ENCODE measurements at places on chromosomes 12 and 14. TPM values are rescaled to one million over a fixed set of nuclear protein-coding genes. Genes with fewer than 3 reads are reported as not detected.

Gene PRIMA1
- total RNA-seq = 9.8 TPM

Gene STX2
- 5.3 TPM for total RNA-seq

Gene GARIN6
- total RNA-seq = not detected

Gene RIC8B
- total RNA-seq = 9.2 TPM

Gene TAS2R7
- total RNA-seq = not detected

Gene NKX2-1
- not detected for total RNA-seq

DNA sequence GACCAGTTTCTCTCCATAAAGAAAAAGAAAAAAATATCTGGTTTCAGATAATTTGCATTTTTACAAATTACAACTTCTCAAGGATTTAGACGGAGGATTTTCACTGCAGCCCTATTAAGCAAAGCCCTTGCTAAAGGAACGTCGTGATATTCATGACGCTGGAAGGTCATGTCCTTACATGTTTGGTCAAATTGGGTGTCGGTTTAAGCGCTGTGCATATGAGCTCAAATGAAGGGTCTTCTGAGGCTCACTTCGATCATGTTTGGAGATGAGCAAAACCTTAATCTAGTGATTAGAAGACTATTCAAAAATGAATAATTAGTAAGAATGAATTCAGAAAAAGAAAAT, 67.3 kb upstream of the USP15 start:
- no peak overlapping the region for H3K4me3 ChIP-seq
- no peaks in the 10 kb centered on the region for H3K36me3 ChIP-seq
- H3K4me1 ChIP-seq = no peaks in the 10 kb centered on the region
- H3K27me3 ChIP-seq = peaks cover 17% of the 10 kb centered on the region

GRCh38 chr12:67452119-67452805, 183.1 kb downstream of the CAND1 start:
- no peak overlapping the region for H3K27ac ChIP-seq
- H3K27me3 ChIP-seq = no peaks in the 10 kb centered on the region
- DNase-seq = no peak
- H3K4me1 ChIP-seq = no peaks in the 10 kb centered on the region
- H3K4me3 ChIP-seq = no peak overlapping the region
- H3K36me3 ChIP-seq = no peaks in the 10 kb centered on the region

DNA sequence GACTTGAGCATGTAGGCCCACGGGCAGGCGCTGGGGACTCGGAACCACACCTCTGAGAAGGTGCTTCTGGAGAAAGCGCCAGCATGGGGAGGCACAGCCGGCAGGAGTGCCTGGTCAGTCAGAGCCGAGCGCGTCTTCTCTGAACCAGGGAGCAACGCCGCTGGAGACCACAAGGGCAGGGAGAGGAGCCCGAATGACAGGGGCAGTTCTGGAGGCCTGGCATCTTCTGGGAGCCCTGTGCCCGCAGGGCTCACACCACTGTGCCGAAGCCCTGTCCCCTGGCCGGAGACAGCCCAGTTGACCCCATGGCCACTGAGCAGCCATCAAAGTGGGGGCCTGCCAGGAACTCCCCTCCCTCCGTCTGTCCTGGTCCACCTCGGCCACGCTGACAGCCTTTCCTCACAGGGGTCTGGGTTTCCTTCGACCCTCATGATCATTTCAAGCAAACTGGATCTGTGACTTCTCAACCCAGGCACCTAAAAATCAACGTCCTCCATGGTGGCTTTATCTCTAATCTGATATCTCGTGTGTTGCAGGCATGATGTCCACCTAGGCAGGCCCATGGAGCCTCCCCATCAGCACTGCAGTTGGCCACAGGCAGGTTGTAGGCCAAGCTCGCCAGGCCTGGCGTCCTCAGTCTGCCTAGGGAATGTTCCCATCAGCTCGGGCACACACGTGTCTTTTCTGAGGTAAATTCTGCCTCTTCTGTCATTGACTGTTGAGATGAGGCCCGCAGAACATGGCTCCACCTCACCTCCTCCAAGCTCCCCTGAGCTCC, 299.3 kb upstream of the RTL1 start:
- H3K27me3 ChIP-seq = no peaks in the 10 kb centered on the region
- no peaks in the 10 kb centered on the region for H3K36me3 ChIP-seq
- no peak overlapping the region for H3K4me3 ChIP-seq
- no peaks in the 10 kb centered on the region for H3K4me1 ChIP-seq
- H3K27ac ChIP-seq = no peak overlapping the region

GRCh38 chr12:45077251-45077650, 26.4 kb upstream of the DBX2 start:
- H3K4me3 ChIP-seq = no peak overlapping the region
- no peaks in the 10 kb centered on the region for H3K4me1 ChIP-seq
- DNase-seq = no peak
- no peaks in the 10 kb centered on the region for H3K36me3 ChIP-seq
- H3K27ac ChIP-seq = no peak overlapping the region

- no peak overlapping the region for H3K4me3 ChIP-seq
- no peaks in the 10 kb centered on the region for H3K4me1 ChIP-seq
- H3K27ac ChIP-seq = no peak overlapping the region
- H3K36me3 ChIP-seq = no peaks in the 10 kb centered on the region
Measured at GRCh38 chr12:1328391-1328790, 266.0 kb downstream of the FBXL14 start.

DNA sequence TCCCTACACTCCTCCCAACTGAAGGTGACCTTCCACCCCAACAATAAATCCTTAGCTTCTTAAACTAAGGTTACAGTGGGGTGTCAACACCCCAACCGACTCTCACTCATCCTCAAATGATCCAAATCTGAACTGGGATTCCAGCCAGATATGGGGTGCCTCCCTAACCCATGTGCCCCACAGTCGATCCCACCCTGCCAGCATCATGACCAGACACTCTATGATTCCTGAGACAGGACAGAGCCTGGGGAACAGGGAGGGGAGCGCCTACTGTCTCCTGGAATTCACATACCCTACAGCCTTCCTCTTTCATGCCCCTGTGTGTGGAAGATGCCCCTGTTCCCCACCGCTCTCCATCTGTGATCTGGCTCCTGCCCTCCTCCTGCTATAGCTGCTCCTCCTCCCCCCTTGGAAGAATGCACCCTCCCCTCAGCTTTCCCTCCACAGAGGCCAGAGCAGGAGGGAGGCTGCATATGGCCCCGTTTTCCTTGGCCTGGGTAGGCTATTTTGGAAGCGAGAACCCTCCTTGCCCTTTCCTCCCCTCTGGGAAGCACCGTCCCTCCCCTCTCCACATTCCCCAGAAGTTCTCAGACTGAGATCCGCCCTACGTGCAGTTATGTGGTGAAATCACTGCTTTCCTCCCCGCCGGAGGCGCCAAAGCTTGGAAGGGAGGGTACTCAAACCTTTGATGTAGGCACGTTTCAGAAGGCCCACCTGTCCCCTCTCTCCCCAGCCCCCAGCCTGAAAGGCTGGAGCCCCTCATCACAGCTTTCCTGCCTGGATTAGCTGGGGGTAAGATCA, 48.0 kb downstream of the SMUG1 start:
- H3K4me1 ChIP-seq = no peaks in the 10 kb centered on the region
- DNase-seq = no peak
- H3K27me3 ChIP-seq = no peaks in the 10 kb centered on the region
- no peaks in the 10 kb centered on the region for H3K36me3 ChIP-seq
- H3K4me3 ChIP-seq = no peak overlapping the region
- H3K27ac ChIP-seq = no peak overlapping the region

DNA sequence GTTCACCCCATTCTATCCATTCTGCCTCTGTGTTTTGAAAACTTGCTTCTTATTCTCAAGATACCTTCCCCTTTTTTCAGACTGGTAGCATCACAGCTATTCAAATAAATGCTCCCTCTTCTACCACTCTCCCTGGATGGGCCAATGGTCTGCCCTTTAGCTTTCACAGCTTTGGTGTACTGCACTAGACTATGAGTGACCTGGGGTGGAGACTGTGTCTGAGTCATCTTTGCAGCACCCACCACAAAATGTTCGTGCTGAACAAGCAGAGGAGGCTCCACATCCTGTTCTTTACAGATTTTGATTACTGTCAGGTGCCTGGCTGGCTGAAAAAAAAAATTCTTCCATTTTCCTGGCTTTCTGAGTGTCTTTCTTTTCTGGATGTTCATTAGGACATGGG, 1104.1 kb upstream of the TMEM132C start:
- H3K4me3 ChIP-seq = no peak overlapping the region
- no peak for DNase-seq
- H3K27me3 ChIP-seq = no peaks in the 10 kb centered on the region
- H3K36me3 ChIP-seq = no peaks in the 10 kb centered on the region

DNA sequence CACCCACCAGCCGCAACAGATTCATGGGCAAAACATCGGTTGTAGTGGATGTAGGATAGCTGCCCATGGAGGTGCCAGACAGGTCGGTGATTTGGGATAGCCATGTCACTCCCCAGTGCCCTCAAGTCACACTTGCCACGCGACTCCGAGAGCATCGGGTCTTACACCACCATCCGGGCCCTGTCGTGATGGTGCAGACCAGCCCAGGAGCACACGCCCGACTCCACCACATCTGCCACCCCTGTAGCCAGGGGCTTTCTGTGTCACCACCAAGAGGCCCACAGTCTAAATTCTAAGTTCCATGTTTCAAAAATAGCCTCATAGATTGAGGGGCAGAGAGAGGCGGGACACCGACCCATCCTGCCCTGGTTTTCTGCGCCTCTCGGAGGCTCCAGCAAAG, 18.0 kb downstream of the FOXN4 start:
- no peak overlapping the region for H3K4me3 ChIP-seq
- no peaks in the 10 kb centered on the region for H3K27me3 ChIP-seq
- DNase-seq = no peak
- peak overlapping the region; percentile 18 for H3K27ac ChIP-seq
- no peaks in the 10 kb centered on the region for H3K36me3 ChIP-seq

- peak overlapping the region; percentile 50 for H3K27ac ChIP-seq
- no peaks in the 10 kb centered on the region for H3K27me3 ChIP-seq
- H3K4me3 ChIP-seq = peak overlapping the region; percentile 89
- H3K36me3 ChIP-seq = peaks cover 3% of the 10 kb centered on the region
- H3K4me1 ChIP-seq = peaks cover 6% of the 10 kb centered on the region
Measured at GRCh38 chr12:21500786-21501257, 613 bp downstream of the RECQL start.

- H3K27ac ChIP-seq = no peak overlapping the region
- H3K36me3 ChIP-seq = no peaks in the 10 kb centered on the region
- DNase-seq = no peak
- no peaks in the 10 kb centered on the region for H3K4me1 ChIP-seq
- H3K27me3 ChIP-seq = no peaks in the 10 kb centered on the region
Measured at GRCh38 chr12:106292339-106292738, 10.2 kb upstream of the TCP11L2 start.

- peaks cover 27% of the 10 kb centered on the region for H3K4me1 ChIP-seq
- no peak for DNase-seq
- H3K36me3 ChIP-seq = no peaks in the 10 kb centered on the region
- no peak overlapping the region for H3K27ac ChIP-seq
Measured at GRCh38 chr12:124406043-124406442, 111.2 kb downstream of the RFLNA start.

- DNase-seq = no peak
- H3K27me3 ChIP-seq = no peaks in the 10 kb centered on the region
- no peak overlapping the region for H3K27ac ChIP-seq
- H3K4me1 ChIP-seq = no peaks in the 10 kb centered on the region
- no peaks in the 10 kb centered on the region for H3K36me3 ChIP-seq
Measured at GRCh38 chr12:118655588-118655987, 279.2 kb downstream of the SUDS3 start.

- no peaks in the 10 kb centered on the region for H3K36me3 ChIP-seq
- H3K27ac ChIP-seq = peak overlapping the region; percentile 67
- DNase-seq = no peak
- no peaks in the 10 kb centered on the region for H3K27me3 ChIP-seq
- peak overlapping the region; percentile 81 for H3K4me3 ChIP-seq
Measured at GRCh38 chr12:66131067-66131688, 628 bp upstream of the LLPH start.

- no peaks in the 10 kb centered on the region for H3K4me1 ChIP-seq
Measured at GRCh38 chr12:58211211-58211610, 269.8 kb downstream of the ATP23 start.

DNA sequence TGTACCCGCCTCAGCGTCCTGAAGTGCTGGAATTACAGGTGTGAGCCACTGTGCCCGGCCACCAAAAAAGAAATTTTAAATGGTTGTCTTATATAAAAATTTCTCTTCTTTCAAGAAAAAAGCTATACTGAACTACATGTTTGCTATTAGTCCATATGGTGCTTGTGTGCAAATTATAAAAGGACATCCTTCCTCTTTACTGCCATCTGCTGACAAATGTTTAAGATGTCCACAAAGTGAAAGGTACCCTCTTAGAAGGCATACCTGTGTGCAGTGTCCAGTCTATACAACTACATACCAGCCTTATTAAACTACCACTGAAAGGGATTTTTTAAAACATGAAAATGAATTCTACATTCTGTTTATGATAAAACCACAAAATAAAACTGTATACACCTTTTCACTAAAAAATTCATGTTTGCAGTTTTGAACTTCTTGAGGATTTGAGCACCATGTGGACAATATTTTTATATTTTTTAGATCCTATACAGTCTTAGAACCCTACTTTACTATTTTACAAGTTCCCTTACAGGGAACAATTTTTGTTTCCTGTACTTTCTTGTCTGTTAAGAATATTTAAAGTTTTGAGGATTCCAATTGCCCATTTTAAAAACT, 32.8 kb upstream of the TOMM20L start:
- no peak for DNase-seq
- no peak overlapping the region for H3K27ac ChIP-seq
- no peaks in the 10 kb centered on the region for H3K36me3 ChIP-seq
- H3K27me3 ChIP-seq = no peaks in the 10 kb centered on the region
- H3K4me1 ChIP-seq = no peaks in the 10 kb centered on the region
- H3K4me3 ChIP-seq = no peak overlapping the region

GRCh38 chr12:97921979-97922722, 459.5 kb downstream of the RMST start:
- DNase-seq = no peak
- no peak overlapping the region for H3K4me3 ChIP-seq
- no peaks in the 10 kb centered on the region for H3K27me3 ChIP-seq
- no peaks in the 10 kb centered on the region for H3K4me1 ChIP-seq

- no peaks in the 10 kb centered on the region for H3K36me3 ChIP-seq
- no peak overlapping the region for H3K27ac ChIP-seq
- H3K4me3 ChIP-seq = no peak overlapping the region
Measured at GRCh38 chr12:117645473-117645872, 284.0 kb upstream of the NOS1 start.

GRCh38 chr14:35750202-35750904, 58.7 kb downstream of the RALGAPA1 start:
- no peaks in the 10 kb centered on the region for H3K27me3 ChIP-seq
- no peak overlapping the region for H3K27ac ChIP-seq
- no peak overlapping the region for H3K4me3 ChIP-seq
- DNase-seq = no peak
- no peaks in the 10 kb centered on the region for H3K36me3 ChIP-seq

- no peak for DNase-seq
- no peaks in the 10 kb centered on the region for H3K4me1 ChIP-seq
- H3K36me3 ChIP-seq = no peaks in the 10 kb centered on the region
- no peak overlapping the region for H3K27ac ChIP-seq
Measured at GRCh38 chr12:77777274-77777673, 53.4 kb upstream of the NAV3 start.
